Stimulated activated CD4-positive, alpha-beta T cell treated with anti-CD3 and anti-CD28 coated beads, TNF-alpha, amount 100 ng/mL, for 4 hours (primary cell): ENCODE measurements at places on chromosomes 12 and 14.

DNA sequence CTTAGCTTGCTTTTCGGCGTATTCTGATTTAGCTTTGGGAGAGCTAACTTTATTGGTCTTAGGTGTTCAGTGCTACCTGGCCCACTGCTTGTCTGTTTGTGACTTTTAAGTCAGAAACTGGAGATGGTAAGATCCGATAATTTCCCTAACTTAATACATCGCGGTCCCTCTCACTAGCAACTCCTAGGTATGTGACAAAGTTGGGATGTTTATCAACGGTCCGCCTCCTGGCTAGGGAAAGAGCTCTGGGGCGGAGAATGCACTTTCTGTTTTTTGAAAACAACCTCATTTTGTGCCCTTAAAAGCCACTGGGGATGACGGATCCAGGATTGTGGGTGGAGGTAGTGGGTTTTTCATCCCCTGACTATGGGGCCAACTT is 1.2 kb downstream of the CDKN1B start:
- DNase-seq, result no peak

DNA sequence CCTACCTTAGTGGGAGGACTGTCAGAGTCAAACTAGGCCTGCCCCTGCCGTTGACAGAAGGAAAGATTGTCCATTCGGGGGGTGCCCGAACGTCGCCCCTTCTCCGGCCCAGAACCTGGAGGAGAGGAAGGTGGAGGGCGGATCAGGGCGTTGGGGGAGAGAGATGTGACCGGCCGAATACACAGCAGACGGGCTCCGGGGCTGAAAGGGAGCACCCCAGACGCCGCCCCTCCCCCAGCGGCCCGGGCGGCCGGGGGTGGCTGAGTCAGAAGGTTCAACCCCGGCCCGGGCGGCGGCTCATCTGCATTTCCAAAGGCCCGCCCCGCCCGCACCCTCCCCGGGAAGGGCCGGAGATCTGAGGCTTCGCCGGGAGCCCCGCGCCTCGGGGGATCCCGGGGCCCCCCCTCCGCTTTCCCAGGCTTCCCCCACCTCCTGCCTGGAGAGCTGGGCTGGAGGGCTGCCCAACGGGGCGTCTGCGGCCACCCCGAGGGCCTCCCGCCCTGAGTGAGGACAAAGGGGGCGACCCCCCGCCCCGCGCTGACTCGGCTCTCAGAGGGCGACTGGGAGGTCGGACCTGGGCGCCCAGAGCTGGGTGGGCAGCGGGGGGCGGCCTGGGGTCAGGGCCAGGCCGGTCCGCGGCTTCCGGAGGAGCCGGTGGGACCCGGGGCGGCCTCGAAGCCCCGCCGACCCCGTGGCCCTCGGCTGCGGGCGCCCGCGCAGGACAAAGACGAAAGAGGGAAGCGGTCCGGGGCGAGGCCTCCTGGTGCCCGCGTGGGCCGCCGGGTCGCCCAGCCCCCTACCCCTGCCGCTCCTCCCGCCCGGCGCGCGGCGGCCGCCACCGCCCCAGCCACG is 3.7 kb upstream of the SETD1B start:
- peak; percentile 64 for DNase-seq

- no peak for DNase-seq
Observed at GRCh38 chr12:76784600-76785051, 20.7 kb downstream of the ZDHHC17 start.

GRCh38 chr12:7601406-7601805 is 64.3 kb downstream of the APOBEC1 start:
- DNase-seq, result no peak

DNA sequence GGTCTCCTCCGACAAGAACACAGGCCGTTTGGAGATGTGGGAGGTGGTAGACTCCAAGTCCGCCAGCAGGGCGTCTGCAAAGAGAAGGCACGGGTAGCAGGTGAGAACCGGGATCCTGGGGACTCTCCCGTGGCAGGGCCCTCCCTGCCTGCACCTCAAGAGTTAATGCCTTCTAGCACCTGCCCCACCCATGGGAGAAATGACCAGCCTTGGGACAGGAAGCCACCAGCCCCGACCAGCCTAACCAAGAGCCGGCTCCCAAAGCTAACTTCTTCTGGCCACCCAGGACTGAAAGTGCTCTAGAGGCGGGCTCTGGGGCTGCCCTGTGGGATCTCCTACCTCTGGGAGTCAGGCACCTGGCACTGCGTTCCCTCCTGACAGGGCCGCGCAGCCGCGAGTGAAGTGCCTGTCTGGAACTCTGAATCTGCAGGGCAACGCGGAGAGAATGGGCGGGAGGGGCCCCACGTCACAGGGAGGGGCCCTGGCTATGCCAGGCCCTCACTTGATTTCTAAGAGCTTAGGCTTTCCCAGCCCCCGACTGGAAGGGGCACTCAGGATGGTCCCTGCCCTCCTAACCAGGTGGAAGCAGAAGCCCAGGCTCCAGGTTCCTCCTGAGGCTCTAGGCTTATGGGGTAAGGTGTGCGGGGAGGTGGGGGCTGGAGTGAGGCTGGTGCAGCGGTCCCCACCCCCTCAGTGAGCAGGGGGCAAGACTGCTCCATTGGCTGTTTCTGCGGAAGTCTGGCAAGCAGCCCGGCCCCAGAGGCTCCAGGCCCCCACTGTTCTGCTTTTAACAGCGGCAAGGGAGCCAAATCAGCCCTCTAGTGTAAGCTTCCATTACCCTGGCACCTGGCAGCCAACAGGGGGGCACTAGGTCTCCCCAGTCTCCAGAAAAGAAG is 23.6 kb upstream of the RPLP0 start:
- no peak for DNase-seq

DNA sequence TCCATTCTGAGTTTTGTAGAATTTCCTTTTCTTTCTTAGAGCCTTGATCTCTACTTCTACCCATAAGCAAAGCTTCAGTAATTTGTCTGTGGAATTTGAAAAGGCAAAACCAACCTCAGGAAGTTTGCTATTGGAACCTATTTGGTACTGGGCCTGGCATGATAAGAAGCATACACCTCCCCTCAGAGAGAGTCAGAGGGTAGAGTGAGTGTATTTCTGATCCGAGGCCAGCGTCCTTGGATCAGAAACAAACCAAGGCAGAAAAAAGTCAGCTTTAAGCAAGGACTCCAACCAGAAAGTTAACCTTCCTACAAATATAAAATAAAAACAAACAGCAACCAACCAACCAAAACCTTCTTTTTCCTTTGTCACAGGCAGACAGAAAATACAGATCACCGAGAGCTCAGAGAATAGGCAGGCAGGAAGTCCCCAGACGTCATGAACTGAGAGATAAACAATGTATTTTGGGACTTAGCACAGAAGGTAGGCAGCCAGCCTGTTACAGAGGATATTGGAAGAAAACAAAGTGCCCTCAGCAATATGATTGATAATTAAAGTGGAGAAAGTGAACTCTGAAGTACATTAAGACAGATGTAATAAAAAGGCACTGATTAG is 141.5 kb downstream of the NEDD1 start:
- no peak for DNase-seq

GRCh38 chr12:12960639-12961209 is 8.8 kb upstream of the GPRC5D start:
- DNase-seq, result no peak
